ENCODE measurements at places on chromosomes 6 and 20. TPM values are rescaled to one million over a fixed set of nuclear protein-coding genes. Genes with fewer than 3 reads are reported as not detected.

HACE1 gene
- 12.8 TPM for total RNA-seq

MICA gene
- total RNA-seq: 42.5 TPM

TCP11 gene
- not detected for total RNA-seq

EYA2 gene
- not detected for total RNA-seq

DOK5 gene
- 5.7 TPM for total RNA-seq

PAK5 gene
- total RNA-seq: not detected

RFX6 gene
- total RNA-seq: not detected

LY6G5B gene
- 23.9 TPM for total RNA-seq

Data from endothelial cell of umbilical vein (primary cell).